Substantia nigra (tissue), 51 donors: ENCODE measurements at places on chromosomes 7 and 10.

DNA sequence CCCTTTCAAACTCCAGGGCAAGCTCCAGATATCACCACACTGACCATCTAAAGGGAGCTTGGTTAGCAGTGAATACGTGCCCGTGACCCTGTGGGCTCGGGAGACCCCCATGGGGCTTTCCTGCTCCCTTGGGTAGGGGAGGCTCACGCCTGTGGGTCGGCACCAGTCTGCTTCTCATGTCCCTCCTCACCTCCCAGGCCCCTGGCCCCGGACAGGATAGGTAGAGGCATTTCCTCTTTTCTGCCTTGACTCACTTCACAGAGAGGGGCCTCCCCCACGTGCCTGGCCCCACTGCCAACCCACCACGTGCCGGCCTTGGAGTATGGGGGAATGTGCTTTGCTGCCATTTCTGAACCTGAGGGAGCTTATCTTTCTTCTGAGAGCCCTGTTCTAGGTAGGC lies 131.3 kb upstream of the FAM20C start:
- no peak for DNase-seq

- DNase-seq, result no peak
These were observed 51.7 kb downstream of the SYPL1 start for GRCh38 chr7:106060394-106060920.

DNA sequence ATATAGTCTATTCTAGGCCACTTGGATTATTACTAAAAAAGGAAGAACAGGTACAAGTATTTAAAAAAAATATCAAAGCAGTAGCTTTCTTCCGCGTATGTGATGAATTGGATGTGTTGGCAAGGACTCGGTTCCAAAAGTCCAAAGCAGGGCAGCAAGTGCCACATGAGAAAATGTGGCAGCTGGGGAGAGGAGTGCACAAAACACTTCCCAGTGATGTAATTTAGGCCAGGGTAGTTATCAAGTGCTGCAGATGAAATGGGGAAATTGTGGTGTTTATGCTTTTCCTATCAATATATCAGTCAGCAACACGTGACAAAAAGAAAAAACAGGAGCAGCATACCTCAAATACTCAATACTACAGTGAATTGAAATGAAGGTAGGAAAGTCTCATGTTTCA lies 7.0 kb downstream of the RHOBTB1 start:
- DNase-seq, result no peak

DNA sequence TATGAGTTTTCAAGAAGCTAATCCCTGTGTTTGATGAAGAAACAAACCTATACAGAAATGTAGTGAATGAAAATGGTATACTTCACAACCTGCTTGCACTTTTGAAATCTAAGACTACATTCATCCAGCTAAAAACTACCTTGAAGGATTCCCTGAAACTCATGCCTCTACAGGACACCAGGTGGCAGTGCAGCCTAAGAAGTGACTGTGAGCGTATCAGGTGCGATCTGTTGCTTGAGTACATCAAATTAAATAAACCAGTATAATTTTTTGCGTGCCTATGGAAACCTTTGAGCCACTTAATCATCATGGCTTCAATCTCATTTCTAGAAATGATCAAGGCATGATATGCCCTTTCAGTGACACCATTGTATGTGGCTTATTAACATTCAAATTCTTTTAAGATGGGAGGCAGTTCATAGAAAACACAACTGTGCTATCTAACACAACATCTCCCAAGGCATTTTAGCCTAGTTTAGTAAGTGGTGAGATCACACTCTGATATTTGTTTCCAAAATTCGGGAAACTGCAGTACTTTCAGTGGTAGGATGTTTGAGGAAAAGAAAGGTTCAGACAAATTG lies 57.4 kb downstream of the PPP1R17 start:
- DNase-seq, result peak; percentile 58

DNA sequence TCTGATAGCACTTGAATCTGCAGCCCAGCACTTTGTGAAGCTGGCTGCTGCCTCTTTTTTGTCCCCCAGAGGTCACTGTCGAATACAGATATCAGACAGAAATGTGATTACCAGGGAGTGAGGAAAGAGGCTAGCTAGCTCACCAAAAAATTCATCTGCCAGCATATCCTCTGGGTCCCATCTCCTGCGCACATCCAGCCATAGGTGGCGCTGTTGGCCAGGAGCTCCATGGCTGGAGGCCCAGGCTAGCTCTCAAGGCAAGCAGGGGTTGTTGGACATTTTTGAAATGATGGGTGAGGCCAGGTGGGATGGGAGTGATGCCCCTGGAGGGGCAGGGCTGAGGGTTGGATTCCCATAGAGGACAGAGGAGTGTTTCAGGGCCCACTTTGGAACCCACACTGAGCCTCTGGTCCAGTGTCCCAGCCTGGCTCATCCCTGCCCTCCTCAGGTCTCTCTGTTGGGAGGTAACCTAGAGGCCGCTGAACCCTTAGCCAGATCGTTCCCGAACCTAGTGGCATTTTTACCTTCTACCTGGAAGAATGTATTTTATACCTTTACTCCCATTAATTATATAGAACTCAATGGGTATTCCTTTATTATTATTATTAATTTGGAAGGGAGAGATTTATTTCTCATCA lies 14.8 kb downstream of the DPCD start:
- DNase-seq, result peak; percentile 61

GRCh38 chr7:105963038-105963667 lies at the start of gene CDHR3:
TSS of gene CDHR3 (plus strand) at chr7:105963264. CDS start at chr7:105963319, 55 bp downstream.
- DNase-seq, result no peak
